ENCODE measurements at places on chromosomes 11 and 22. TPM values are rescaled to one million over a fixed set of nuclear protein-coding genes. Genes with fewer than 3 reads are reported as not detected.
A peak's percentile ranks its signal among the peaks of the same experiment; 100 is the strongest.

The NXPE2 gene
- total RNA-seq = 0.12 TPM

The SCGB1A1 gene
- total RNA-seq = not detected

The UPK3A gene
- 0.25 TPM for total RNA-seq

DNA sequence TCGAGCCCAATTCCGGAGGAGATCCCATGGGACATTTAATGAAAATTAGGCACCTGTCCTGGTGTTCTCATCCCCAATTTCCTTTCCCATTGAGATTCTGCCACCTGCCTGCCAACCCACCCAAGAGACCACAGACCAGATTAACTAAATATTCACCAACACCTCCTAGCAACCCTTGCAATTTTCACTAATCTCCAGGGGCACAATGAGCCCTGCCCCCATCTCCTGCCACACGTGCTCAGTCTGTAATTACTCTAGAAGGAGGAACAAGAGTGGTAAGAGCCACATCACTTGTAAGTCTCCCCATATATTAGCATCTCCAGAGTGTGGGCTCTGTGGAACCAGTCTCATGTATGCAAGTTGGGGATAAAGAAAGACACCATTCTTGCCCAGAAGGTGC is 38.0 kb downstream of the IL18BP start:
- no peak for DNase-seq

- no peak for DNase-seq
Measured at GRCh38 chr11:126007238-126007637, 55.4 kb downstream of the CDON start.

DNA sequence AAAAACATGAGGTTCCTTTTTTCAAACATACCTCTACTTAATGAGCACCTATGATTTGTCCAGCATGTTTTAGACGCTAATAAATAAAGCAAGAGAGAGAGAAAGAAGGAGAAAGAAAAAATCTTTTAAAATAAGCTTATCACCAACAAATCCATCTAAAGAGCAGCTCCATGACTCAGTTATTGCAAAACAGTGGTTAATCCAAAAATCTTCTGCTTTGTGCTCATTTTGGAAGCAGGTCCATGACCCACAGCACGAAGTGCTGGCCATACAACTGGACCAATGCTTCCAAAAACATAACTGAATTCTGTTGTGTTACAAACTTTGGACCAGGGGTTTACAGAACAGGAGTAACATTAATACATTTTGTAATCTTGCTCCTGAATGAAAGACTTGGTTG is 696.6 kb downstream of the KCNA4 start:
- no peak for DNase-seq

GRCh38 chr22:22450343-22450839 is 58.2 kb downstream of the ZNF280B start:
- DNase-seq = no peak

- DNase-seq = no peak
Measured at GRCh38 chr11:73085189-73085875, 56.8 kb downstream of the FCHSD2 start.

- no peak for DNase-seq
Measured at GRCh38 chr22:20523086-20523983, 15.9 kb downstream of the MED15 start.

DNA sequence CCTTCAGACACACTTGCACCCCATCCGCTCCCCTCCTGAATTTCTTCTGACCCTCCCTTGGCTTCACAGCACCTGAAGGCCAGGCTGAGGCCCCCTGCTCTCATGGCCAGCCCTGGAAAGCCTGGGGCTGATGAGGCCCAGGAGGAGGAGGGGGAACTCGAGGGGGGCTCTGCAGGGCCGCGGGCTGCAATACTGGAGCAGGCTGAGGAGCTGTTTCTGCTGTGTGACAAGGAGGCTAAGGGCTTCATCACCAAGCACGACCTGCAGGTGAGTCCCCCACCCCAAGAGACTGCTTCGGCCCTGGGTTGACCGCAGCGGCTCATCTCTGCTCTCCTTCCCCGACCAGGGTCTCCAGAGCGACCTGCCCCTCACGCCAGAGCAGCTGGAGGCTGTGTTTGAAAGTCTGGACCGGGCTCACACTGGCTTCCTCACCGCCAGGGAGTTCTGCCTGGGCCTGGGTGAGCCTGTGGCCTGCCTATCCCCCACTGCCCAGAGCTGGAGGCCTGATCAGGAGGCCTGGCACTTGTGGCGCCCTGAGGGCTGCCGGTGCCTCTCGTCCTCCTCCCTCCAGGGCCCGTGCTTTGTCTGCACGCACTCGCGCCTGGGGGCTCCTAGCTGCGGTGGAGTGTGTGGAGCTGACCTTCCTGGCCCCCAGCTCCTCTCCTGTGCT is 922 bp downstream of the CRACR2B start:
- peak; percentile 28 for DNase-seq

All from left ventricle myocardium superior (tissue), 1 donor.